ENCODE measurements at places on chromosomes 2 and 18.
A peak's percentile ranks its signal among the peaks of the same experiment; 100 is the strongest.

DNA sequence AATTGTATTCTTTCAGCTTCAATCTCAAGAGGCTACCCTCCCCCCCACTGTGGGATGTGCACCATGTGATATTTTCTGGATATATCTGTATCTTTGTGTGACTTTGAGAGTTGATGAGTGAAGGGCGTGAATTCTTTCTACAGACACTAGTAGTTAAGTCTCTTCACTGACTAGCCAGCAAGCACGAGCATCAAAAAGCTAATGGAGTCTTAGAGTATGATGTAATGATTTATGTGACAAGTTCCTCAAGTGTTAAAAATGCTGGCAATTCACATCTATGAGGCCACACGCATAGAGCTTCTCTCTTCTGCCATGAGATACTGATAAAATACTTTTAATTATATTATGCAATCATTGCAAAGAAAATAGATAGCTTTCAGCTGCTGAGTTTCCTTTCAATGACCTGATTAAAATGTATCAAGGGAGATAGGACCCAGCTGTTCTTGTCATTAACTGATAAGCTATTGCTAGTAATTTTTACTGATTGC, 304.8 kb downstream of the TRIB2 start:
- DNase-seq, result no peak

- no peak for DNase-seq
Measured at GRCh38 chr2:222707102-222707688, 35.7 kb downstream of the MOGAT1 start.

GRCh38 chr2:122273785-122274419, 518.5 kb downstream of the TSN start:
- DNase-seq, result no peak

DNA sequence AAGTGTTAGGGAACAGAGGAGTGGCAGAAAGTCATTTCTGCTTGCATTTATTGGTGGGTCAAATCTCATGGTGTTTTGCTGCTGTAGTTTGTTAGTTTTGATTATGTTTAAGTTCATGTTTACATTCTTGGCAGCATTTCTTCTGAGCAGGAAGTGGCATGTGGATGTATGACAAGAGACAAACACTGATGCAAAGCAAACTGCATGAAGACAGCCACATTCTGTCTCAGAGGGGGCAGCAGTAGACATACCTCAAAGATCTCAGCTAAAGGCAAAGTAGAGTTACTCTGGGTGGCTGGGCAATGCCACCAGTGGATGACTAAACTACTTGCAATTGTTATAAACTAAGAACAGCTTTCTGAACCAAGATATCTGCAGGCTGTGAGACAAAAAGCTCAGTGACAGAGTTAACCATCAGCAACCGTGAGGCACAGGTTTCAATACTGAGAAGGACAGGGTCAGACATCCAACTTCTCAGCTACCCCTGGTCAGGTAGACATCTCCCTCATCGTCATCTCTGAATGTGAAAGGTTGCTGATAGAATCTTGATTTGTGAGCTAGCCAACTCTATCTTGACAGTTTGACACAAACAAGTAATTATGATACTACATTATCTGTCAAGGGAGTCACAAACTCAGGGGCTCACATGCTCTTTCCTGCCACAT, 16.4 kb downstream of the GALNT3 start:
- no peak for DNase-seq

GRCh38 chr2:196249860-196250259, 78.5 kb upstream of the STK17B start:
- DNase-seq, result no peak

DNA sequence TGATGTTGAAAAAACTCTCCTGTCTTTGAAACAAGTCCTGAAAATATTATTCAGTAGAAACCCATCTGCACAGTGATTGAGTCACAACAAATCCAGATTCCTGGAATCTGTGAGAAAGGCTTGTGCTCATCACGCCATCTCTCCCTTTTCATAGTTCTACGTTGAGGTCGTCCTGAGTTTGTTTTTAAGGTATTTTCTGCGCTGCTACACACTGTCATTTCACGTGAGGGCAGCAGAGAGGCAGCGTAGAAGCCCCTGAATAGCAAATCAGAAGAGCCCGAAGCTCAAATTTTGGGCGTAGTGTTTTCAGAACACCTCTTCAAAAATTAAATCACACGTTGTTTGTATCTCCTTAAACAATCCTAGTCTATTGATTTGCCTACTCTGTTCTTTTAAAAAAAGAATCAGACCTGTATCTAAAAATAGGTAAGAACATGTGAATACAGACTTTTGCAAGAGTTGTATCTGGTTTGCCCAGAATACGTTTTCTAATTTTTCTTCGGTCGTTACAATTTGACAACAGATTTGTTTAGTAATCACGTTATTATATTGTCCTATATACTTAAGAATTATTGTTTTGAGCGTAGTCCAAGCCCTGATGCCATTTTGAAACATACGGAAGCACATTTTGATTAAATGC, 61.6 kb upstream of the SLC38A11 start:
- no peak for DNase-seq

DNA sequence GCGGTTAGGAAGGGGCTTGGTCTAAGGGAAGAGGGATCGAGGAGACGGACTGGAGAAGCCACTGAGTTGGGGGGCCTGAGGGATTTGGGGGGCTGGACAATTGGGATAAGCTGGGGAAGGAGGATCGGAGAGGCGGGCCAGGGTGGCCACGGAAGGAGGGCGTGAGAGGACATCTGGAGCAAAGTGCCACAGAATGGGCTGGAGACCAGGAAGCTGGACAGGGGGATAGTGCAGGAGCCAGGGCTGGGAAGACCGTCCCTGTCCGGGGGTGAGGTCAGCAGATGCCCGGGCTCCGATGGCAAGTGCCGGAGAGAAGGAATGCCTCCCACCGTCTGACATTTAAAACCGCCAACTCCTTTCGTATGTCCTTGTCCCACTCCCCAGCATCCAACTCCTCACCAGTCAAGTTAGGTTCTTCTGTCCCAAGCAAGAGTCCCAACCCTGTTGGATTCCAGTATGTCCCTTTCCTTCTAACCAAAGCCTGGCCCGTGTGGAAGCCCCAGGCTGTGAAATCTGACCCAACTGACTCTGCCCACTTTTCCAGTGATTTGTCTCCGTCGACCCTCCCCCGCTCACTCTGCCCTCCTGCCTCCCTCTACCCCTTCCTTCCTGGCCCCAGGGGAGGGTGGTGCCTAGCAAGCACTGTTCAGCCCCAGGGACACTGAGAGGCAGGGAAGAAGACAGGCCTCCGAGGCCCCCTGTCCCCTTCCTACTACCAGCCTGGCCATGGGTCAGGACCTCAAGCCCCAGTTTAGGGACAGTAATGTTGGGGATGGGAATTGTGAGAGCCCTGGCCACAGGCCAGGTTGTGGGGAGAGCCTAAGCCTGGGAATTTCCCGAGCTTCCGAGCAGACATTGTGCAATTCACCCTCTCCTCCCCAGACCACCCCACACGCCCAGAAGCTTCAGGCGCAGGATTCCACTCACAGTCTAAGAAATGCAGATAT, 31.5 kb upstream of the TMBIM1 start:
- peak; percentile 34 for DNase-seq

GRCh38 chr18:79567481-79568147, 112.0 kb upstream of the CTDP1 start:
- DNase-seq, result peak; percentile 79

DNA sequence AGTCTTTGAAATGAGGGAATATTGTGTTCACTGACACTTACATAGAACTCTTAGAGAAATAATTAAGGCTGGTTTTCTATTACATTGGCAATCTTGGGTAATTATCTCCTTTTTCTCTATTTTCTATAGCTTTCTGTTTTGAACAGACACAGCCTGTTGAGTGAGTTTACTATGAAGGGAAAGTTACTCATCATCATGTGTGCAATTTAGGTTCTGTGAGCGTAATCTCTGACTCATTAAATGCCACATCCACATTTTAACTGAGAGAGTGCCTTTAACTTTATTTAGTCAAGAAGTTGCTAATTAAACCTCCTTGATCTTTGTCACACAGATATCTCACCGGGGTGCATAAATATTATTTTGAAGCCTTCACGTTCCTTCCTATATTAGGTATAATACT, 174.0 kb upstream of the SLC8A1 start:
- no peak for DNase-seq

GRCh38 chr2:54486766-54487165, 30.6 kb downstream of the SPTBN1 start:
- DNase-seq, result no peak

GRCh38 chr2:171237751-171238505, 77.2 kb upstream of the TLK1 start:
- DNase-seq, result no peak

DNA sequence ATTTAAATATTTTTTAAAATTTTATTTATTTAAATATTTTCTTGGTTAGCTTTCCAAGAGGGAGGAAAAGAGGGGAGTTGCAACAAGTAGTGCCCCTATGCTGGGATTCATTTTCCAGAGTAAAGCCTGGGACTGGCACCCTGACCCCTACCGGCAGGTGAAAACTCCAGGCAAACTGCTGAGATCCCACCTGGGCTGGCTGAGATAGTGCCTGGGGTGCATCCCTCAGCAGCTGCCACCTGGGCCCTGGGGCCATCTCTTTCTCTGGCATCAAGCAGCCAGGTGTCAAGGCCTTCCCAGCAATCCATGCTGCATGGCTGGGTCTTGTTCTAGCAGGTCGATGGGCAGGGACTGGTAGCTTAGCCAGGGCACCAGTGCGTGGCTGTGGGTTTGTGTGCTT, 6.6 kb downstream of the SIX2 start:
- no peak for DNase-seq

DNA sequence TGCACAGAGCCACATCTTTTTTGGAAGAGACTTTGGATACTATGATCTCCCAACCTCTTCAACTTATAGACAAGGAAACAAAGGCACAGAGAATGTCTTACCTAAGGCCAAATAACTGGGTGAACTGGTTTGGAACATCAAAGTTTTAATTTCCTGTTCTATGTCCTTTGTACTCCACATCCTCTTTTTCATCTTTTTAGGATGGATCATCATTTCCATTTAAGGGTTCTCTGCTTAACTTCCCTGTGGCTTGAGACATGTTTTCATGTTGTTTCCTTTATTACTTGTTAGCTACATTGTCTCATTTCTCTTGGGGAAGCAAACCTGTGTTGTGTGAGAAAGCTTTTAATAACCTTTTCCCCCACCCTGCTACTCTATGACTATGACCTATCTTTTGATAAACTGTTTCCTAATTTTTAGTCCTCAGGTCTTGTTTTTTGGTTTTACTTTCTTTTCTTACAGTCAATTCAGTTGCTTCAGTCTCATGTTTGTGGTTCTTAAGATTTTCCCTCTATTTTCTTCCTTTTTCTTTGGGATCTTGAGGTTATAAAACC, 22.5 kb upstream of the RMND5A start:
- no peak for DNase-seq

GRCh38 chr2:68429311-68429826, 37.7 kb downstream of the FBXO48 start:
- DNase-seq, result no peak

DNA sequence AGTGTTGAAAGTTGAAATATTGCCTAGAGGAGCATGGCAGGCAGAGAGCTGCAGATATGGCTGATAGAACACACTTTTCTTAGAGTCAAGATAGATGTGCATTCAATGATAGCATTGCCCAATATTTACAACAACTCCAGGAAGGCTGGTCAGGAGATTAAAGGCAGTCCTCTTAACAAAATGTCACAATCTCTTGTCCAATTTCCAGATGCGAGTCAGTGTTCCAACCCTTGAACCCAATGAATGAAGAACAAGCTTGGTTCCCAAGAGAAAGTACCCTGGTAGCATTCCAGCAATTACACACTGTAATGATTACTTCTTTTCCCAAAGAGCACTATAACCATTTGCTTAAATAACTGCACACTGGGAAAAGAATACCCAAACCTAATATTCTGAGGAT, 839.4 kb upstream of the VRK2 start:
- DNase-seq, result no peak

DNA sequence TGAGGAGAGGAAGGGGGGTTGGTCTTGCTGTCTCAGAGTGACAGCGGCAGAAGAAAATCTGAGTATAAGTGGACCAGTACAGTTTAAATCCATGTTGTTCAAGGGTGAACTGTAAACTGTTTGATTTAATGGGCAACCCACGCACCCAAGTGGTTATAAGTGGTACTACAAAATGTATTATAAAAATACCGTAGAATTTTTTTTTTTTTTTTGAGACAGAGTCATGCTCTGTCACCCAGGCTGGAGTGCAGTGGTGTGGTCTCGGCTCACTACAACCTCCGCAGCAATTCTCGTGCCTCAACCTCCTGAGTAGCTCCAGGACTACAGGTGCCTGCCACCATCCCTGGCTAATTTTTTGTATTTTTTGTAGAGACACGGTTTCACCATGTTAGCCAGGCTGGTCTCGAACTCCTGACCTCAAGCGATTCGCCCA, 2.1 kb upstream of the CHCHD5 start:
- peak; percentile 61 for DNase-seq

DNA sequence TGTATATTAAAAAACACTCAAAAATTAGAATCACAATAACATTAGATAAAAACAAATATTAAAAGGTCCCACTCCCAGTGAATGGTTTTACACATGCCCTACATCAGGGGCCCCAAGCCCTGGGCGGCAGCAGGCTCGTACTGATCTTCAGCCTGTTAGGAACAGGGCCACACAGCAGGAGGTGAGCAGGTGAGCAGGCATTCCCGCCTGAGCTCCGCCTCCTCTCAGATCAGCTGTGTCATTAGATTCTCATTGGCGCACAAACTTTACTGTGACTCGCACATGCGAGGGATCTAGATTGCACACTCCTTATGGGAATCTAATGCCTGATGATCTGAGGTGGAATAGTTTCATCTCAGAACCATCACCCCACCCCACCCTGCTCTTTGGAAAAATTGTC, 74.2 kb downstream of the MBD2 start:
- no peak for DNase-seq

GRCh38 chr2:288758-289361, 969 bp upstream of the ALKAL2 start:
- DNase-seq, result no peak

- DNase-seq, result no peak
Measured at GRCh38 chr2:239261356-239261755, 139.5 kb downstream of the HDAC4 start.

DNA sequence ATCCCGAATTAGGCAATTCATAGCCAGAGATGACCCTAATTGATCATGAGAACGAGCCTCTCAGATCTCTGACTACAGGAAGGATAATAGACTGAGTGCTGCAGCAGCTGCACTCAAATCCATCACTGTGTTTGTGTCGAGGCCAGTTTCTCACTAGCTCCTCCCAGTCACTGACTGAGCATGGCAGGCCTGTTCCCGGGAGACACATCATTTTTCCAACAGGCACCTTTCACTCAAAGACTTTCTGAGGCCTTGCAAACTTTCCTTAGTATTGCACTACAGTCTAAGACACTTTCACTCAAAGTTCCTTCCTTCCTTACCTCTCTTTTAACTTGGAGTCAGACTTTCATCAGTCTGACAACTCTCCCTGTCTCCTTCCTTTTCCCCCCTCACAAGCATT, 13.7 kb downstream of the SOS1 start:
- no peak for DNase-seq

DNA sequence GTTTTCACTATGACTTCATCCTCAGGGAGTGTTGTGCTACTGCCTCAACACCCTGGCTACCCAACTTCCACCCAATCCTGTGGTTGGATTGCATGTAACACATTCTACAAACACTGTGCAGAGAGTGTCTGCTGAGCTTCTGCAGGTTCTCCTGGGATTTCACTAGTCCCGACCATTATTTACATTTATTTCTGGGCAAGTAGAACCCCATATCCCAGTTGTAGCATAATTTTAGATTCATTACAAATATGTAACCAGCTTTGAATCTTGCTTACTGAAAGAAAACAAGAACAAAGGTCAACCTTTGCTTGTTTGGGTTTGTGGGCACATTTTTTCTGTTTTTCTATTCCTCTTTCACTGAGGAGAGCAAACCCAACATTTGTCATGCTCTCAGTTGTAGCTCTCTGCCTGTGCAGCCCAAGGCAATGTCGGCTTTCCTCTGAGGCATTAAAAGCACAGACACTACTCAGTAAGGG, 2036.1 kb upstream of the LRRTM1 start:
- no peak for DNase-seq

All from hindlimb muscle (tissue), 1 donor.